ENCODE measurements at places on chromosomes 12 and 14.

DNA sequence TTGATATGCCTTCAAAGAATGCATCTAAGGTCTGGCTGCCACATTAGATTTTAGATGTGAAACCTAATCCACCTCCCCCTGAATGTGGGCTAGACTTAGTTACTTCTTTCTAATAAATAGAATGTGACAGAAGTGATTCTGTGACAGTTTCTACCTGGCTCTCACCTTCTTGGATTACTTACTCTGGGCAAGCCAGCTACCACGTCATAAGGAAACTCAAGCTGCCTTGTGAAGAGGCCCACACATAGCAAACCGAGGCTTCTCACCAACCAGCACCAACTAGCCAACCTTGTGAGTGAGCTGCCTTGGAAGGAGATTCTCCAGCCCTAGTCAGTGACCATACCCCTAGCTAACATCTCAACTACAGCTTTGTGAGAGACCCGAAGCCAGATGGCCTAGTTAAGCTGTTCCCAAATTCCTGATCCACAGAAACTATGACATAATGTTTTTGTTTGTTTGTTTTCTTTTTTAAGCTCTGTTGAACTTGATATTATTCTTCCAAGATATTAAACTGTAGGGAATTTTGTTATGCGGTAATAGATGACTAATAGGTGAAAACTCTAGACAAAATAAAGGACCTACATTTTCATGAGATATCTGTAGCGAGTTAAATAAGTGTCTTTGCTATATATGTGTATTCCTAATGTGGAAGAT lies 6.2 kb downstream of the GPR19 start:
- no peak for DNase-seq

DNA sequence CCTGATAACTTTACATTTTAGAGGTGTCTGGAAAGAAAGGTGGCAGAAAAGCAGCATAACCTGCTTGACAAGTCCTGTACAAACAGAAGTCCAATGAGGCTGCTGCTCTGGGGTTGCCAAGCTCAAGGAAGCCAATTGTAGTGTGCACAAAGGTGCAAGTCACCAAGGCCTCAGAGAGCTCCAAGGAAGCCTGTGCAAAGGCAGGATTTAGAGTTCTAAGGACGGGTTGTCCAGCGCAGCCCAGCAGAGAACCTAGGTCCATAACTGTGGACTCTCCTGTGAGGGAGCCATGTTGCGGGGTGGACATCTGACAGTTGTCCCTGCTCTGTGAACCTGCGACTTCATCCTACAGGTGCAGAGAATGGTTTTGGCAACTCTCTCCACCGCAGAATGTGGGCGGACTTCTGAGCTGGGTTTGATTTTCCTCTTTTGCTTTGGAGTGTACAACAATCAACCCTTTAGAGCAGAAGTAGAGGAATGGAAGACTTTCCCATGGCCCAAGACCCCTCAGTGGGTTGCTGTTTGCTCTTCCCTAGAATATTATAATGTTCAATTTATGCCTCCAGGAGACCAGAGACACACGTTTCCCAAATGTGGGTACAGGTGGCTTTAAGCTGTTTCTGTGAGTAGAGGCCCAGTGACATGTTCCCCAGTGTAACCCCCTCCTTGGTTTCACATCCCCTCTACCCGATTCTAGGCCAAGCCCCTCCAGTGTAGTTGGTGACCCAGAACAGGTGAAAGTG lies 81.0 kb downstream of the ETV6 start:
- no peak for DNase-seq

- no peak for DNase-seq
Measured at GRCh38 chr12:6919588-6919987, 5.2 kb downstream of the ENO2 start.

GRCh38 chr14:102103062-102103695 lies 16.3 kb upstream of the HSP90AA1 start:
- no peak for DNase-seq

DNA sequence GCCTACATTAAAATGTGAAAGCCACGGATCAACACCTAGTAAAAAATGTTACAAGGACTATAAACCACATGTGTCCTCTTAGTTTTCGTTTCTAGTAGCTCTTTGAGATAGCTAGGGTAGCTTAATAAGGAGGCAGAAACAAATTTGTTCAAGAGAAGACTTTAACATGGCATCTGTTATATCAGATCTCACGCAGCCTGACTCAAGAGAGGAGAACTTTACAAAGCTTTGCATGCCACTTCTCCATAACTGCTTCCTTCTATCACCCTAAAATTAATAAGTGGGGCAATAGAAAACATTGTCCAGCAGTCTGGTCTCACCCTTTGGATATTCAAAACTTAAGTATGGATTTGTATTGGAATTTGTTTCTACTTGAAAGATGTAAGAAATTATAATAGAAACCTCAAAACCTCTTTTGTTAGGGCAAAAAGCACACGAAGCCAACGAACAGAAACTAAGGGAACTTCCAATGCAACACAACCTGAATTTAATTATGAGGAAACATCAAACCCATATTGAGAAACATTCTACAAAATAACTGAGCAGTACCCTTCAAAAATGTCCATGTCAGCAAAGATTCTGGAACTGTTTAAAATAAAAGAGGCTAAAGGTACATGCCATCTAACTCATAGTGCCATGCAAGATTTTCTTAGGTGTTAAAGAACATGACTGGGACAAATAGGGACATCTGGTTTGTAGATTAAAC lies 194.8 kb downstream of the LRIG3 start:
- no peak for DNase-seq

GRCh38 chr12:32070370-32070769 lies 36.3 kb upstream of the BICD1 start:
- no peak for DNase-seq

DNA sequence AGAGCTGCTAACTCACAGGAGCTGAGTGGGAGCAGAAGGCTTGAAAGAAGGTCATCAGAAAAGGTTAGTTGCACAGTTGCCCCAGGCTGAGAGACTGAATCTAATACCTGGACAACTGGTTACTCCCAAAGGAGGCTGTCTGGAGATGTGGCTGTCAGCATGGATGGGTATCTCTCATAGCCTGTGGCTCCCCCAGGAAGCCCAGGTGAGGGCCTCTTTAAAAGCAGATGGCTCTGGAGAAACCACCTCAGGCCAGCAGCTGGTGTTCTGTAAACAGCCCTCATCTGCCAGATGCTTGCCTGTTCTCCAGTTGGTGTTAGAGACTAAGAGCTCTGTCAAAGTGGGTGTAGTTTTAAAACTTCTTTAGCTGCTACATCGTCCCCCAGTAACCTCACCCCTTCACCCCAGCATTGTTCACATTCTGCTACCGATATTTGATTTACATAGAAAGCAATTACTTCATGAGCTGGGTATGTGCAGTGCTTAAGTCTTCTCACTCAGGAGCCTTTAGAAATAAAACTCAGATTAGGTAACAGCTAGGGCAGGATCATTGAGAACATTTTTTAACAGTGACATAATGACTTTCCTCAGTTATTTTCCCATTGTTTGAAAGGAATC lies 25.8 kb downstream of the DACT1 start:
- no peak for DNase-seq

DNA sequence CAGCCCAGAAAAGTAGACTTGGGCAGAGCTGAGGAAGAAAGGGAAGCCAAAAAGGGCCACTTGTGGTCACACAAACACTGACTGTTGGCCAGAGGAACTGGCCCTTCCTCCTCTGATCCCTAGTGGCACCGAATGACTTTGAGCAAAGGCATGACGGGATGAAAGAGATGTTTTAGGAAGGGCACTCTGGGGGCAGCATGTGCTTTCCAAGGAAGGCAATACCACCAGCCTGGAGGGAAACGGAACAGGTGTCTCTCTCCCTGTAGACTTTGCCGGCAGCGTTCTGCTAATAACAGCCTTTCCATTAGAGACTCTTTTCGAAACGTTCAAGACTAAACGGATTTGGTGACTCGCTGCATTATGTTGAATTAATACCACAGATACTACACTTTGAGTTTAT lies 12.3 kb upstream of the FBXO21 start:
- no peak for DNase-seq

- DNase-seq: no peak
Measured at GRCh38 chr14:100807979-100808734, 17.8 kb upstream of the MEG3 start.

DNA sequence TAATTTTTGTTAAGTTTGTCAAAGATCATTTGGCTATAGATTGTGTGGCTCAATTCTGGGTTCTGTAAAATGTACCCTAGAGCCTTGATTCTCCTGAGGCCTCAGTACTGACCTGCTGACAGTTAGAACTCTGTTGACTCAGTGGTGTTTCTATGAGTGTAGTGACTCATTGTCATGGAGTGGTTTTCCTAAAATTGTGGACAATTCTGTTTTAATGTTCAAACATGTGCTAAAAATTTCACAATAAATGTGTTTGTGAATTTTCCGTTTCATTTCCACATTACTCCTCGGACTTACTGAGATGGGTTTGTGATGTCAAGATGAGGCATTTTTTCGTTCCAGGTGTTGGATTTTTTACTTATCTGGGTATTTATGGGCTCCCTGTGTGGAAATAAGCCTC lies 695.9 kb downstream of the TMEM121 start:
- DNase-seq: no peak

GRCh38 chr12:50618864-50619609 lies 114.3 kb downstream of the DIP2B start:
- DNase-seq: no peak

- no peak for DNase-seq
Measured at GRCh38 chr12:44859998-44860689, 16.0 kb downstream of the NELL2 start.

DNA sequence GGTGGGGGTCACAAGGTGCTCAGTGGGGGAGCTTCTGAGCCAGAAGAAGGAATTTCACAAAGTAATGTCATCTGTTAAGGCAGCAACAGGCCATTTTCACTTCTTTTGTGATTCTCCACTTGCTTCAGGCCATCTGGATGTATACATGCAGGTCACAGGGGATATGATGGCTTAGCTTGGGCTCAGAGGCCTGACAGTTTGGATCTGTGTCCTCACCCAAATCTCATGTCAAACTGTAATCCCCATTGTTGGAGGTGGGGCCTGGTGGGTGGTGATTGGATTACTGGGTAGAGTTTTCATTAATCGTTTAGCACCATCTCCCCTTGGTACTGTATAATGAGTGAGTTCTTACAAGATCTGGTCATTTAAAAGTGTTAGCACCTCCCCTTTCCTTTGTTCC lies 36.4 kb downstream of the TESPA1 start:
- DNase-seq: no peak

DNA sequence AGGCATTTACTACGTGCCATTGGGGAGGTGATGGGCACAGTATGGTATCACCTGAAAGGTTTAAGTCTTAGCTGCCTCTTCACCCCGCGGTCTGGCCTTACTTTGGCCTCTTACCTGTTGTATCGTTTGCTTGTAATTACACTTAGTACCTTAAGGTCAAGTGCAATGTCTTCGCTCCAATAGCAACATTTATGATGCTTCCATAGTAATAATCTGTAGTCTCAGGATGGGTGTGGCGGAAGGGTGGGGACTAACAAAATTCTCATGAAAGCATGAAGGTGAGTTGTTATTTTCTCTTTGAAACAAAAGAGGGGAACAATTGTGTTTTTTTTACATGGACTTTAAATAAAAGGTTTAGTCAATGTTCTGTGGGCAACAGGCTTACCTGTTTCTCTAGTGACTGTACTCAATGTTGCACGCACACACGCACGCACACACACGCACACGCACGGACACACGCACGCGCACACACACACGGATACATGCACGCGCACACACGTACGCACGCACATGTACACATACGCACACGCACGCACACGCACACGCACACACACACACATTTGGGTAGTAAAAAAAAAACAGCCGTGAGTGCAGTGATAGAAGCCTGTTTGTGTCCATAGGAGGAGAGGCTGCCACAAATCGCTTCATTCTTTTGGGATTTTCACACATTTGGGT lies 91.4 kb downstream of the DNAH10 start:
- DNase-seq: no peak

GRCh38 chr14:57502586-57503254 lies 9.1 kb upstream of the CCDC198 start:
- DNase-seq: no peak

GRCh38 chr12:13222076-13222475 lies 25.6 kb downstream of the EMP1 start:
- DNase-seq: no peak

- DNase-seq: no peak
Measured at GRCh38 chr14:50366115-50366514, 30.6 kb downstream of the CDKL1 start.

DNA sequence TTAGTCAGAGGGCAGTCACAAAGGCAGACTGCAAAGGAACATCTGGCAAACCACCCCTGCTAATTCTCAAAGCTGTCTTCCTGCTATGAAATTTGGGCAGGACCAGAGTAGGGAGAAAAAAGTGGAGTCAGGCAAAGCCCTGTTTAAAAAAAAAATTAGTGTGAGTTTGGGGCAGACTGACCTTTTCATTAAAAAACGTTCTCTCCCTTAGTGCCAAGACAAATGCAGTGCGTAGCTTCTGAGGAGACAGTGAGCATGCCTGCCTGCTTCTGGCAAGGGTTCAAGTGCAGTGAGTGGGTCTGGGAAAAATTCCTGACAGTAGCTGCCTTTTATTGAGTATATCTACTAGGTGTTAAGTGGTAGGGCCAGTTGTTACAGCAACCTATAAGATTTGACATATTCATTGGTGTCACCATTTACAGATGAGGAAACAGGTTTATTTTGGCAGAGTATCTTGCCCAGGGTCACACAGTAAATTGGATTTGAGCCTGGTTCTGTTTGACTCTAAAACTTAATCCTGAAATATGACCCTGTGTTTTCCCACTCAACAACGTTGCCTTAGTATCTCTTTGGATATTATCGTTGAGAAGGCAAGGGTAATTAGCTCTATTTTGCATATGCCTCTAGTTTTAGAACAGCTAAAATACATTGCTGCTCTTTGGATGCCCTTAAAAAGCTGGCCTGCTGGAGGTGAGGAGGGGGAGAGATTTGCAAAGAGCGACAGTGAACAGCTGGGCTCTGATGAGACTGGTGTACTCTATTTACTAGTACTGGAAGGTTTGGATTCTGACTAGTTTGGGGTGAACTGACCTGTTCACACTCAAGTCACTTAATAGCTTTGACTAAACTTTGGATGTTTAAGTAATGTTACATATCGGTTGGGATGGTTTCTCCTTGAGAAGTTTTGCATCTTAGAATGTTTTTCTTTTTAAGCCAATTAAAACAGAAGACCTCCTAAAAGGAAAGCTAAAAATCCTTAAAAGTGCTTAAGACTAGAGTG lies 72.8 kb downstream of the PAPOLA start:
- no peak for DNase-seq

- DNase-seq: no peak
Measured at GRCh38 chr12:129298921-129299320, 445.6 kb downstream of the GLT1D1 start.

All from stimulated activated CD8-positive, alpha-beta memory T cell treated with anti-CD3 and anti-CD28 coated beads, Interleukin-15, amount 100 ng/mL, for 48 hours (primary cell).